Lung microvascular endothelial cell (primary cell): ENCODE measurements at places on chromosomes 4 and X. TPM values are rescaled to one million over a fixed set of nuclear protein-coding genes. Genes with fewer than 3 reads are reported as not detected.

The CLDN22 gene
- not detected in 2 replicates for total RNA-seq

The TRPC3 gene
- total RNA-seq: not detected in 2 replicates

The ZDHHC15 gene
- not detected in 2 replicates for total RNA-seq

The MFAP3L gene
- 5.4 and 34.1 TPM in 2 replicates for total RNA-seq

The PIGA gene
- 6.5 and 8.3 TPM in 2 replicates for total RNA-seq

The NPNT gene
- under 0.01 TPM in 2 replicates for total RNA-seq

The FRAS1 gene
- total RNA-seq: 0.20 and 0.65 TPM in 2 replicates

The RENBP gene
- total RNA-seq: 13.9 and 35.9 TPM in 2 replicates

The ABCG2 gene
- total RNA-seq: 1.8 and 12.9 TPM in 2 replicates

The POU3F4 gene
- not detected in 2 replicates for total RNA-seq

The HTRA3 gene
- 1.2 and 2.6 TPM in 2 replicates for total RNA-seq

The TMPRSS11A gene
- total RNA-seq: not detected in 2 replicates

The ELK1 gene
- 7.4 and 10.9 TPM in 2 replicates for total RNA-seq

The FAM90A26 gene
- not detected in 2 replicates for total RNA-seq

The SCRG1 gene
- not detected in 2 replicates for total RNA-seq

- DNase-seq: no peak
Measured at GRCh38 chr4:6386091-6386490, 86.3 kb downstream of the PPP2R2C start.

GRCh38 chr4:82645936-82646565 lies 84.3 kb upstream of the TMEM150C start:
- DNase-seq: no peak

DNA sequence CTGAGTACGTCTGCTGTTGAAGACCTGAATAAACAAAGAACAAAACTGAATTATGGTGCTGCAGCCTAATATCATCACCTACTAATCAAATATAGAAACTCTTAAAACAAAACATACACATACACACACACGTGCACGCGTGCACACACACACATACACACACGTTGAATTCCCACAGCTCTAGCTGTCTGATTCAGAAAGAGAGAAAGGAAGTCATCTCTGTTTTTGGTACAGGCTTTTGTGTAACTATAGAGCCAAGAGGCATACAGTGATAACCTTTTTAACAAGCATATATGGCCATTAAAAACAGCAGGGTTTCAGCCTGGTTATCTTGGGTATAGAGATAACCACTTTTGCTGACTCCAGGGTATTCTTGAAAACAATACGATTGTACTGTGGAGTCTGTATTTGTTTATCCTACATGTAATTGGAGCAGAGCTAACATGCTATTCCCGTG lies 823.2 kb downstream of the CCSER1 start:
- no peak for DNase-seq

- DNase-seq: no peak
Measured at GRCh38 chrX:151030845-151031244, 47.7 kb downstream of the HMGB3 start.

- no peak for DNase-seq
Measured at GRCh38 chr4:83272900-83273299, 11.7 kb downstream of the COQ2 start.

- no peak for DNase-seq
Measured at GRCh38 chr4:98674404-98675173, 16.2 kb upstream of the TSPAN5 start.

GRCh38 chr4:95362066-95362465 lies 186.7 kb downstream of the UNC5C start:
- DNase-seq: no peak

DNA sequence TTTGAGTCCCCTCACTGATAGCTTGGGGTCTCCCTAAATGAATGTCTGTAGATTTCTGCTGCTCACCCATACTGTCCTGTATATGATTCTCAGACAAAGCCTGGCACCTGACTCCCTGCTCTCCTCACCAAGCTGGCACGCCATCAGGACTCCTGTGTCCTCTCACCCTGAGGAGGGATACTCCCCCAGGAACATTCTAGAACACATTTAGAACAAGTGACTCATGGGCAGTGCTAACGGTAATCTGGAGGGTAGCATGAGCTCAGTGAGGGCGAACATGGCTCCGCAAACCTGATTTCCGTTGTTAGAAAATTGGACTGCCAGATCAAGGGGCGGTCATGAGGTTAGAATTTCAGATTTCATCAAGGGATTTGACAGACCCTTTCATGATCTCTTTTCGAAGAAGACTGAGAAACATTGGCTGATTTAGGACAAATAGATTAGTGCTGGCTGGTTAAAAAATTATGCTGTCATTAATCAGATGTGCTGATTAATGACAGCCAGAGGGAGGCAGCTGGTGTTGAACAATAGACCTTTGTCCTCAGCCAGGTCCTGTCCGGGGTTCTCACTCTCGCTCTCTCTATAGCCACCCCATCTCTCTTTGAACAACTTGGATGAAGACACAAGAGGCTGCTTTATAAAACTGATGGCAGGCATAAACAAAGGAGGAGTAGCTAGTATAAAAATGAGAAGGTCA lies 244.3 kb downstream of the PTTG2 start:
- DNase-seq: no peak

- DNase-seq: no peak
Measured at GRCh38 chr4:105587841-105588240, 35.4 kb downstream of the ARHGEF38 start.

- DNase-seq: peak; percentile 65
Measured at GRCh38 chr4:78612398-78613178, 61.0 kb downstream of the ANXA3 start.

DNA sequence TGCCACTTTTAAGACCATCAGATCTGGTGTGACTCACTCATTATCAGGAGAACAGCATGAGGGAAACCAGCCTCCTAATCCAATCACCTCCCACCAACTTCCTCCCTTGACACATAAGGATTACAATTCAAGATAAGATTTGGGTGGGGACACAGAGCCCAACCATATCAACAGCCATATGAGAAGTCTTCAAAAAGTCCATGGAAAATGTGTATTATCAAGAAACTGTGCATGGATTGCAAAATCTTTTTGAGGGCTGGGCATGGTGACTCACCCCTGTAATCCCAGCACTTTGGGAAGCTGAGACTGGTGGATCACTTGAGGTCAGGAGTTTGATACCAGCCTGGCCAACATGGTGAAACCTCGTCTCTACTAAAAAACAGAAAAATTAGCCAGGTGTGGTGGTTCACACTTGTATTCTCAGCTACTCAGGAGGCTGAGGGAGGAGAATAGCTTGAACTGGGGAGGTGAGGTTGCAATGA lies 17.8 kb upstream of the RPL39 start:
- DNase-seq: no peak

GRCh38 chr4:180407275-180407885 lies 1835.8 kb upstream of the TENM3 start:
- no peak for DNase-seq

DNA sequence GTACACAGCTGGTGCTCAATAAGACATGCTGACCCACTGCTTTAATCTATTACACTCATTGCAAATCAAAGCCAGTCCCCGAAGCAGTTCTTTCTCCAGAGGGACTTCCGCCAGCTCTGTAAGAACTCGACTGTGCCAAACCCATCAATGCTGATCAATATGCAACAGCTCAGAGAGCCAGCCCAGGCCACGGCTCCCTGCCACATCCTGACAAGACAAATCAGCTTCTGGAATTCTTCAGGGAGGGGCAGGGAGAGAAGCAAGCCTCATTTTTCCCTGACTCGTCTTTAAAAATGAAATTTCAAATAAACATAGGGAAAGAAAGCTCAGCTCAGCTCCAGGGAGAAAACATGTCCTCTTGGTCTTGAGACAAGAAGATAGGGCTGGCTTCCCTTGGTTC lies 5.3 kb upstream of the ADRA2C start:
- no peak for DNase-seq

DNA sequence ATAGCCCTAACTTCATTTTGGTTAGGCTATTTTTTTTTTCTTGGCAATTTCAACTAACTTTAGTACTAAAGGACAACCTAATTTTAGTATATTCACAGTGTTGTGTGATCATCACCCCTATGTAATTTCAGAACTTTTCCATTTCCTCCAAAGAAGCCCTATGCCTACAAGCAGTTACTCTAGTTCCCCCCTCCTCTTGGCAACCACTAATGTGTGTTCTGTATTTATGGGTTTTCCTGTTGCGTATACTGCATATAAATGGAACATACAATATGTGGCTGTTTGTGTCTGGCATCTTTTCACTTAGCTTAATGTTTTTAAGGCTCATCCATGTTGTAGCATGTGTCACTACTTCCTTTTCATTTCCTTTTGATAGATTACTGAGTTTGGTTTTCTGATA lies 57.6 kb downstream of the N4BP2 start:
- DNase-seq: peak; percentile 1

DNA sequence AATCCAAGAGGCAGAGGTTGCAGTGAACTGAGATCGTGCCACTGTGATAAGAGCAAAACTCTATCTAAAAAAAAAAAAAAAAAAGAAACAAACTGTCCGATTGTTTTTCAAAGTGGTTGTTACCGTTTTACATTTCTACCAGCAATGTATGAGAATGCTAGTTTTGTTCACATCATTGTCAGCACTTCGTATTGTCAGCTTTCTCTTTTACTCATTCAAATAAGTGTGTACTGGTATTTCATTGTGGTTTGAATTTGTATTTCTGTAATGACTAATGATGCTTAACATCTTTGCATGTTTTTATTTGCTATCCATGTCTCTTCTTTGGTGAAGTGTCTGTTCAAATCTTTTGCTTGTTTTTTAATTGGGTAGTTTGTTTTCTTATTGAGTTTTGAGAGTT lies 65.8 kb downstream of the GPR101 start:
- no peak for DNase-seq

GRCh38 chrX:41759817-41760216 lies 35.8 kb downstream of the GPR82 start:
- peak; percentile 52 for DNase-seq

DNA sequence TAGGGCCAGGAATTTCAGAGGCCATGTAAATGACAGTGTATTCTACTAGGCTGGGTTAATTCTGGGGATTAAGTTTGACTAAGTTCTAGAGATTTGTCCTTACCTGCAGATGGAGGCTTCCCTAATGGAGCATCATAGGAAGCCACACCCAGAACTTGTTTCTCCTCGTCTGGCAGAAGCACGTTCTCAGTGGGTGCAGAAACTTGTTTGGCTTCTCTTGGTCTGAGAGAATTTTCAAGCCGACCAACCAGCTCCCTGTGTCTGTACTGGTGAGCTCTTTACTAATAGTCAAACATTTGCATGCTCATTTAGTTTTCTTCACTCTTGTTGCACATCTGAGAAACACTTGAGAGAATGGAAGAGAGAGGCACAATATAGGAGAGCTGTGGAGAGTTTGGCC lies 907 bp upstream of the ATP10D start:
- no peak for DNase-seq

GRCh38 chr4:40238700-40239548 lies 42.1 kb downstream of the RHOH start:
- DNase-seq: no peak

GRCh38 chr4:134753390-134753789 lies 551.8 kb upstream of the PABPC4L start:
- DNase-seq: no peak

GRCh38 chrX:68634649-68635227 lies 12.7 kb upstream of the STARD8 start:
- DNase-seq: no peak

- DNase-seq: peak; percentile 11
Measured at GRCh38 chr4:14379183-14379582, 623.1 kb upstream of the CPEB2 start.

GRCh38 chr4:110119337-110119736 lies 79.1 kb downstream of the ELOVL6 start:
- peak; percentile 10 for DNase-seq
